Stimulated activated CD8-positive, alpha-beta memory T cell treated with anti-CD3 and anti-CD28 coated beads, Interleukin-15, amount 100 ng/mL, for 4 hours (primary cell): ENCODE measurements at places on chromosomes 2 and 18.

- DNase-seq, result no peak
These were observed 135.8 kb upstream of the DSEL start for GRCh38 chr18:67652288-67652687.

- DNase-seq, result no peak
These were observed 64.9 kb upstream of the ZSWIM2 start for GRCh38 chr2:186913870-186914269.

- DNase-seq, result no peak
These were observed 114.0 kb downstream of the LYPD6B start for GRCh38 chr2:149152469-149152953.

DNA sequence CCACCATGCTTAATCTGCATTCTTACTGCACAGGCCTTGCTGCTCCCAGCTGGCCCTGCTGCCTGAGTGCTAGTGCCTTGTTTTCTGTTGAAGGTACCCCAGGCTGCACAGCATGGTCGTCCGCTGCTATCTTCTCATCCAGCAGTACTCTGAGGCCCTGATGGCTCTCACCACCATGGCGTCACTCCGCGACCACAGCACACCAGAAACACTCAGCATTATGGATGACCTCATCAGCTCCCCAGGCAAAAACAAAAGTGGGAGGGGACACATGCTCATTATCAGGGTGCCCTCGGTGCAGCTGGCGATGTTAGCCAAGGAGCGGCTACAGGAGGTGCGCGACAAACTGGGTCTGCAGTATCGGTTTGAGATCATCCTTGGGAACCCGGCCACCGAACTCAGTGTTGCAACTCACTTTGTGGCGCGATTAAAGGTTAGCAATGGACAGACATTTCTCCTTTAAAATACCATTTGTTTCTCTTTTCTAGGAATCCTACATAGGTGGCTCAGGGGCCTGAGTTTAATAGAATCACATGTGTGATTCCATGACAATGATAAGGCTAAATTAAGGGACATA is 110.5 kb downstream of the ESCO1 start:
- no peak for DNase-seq

- no peak for DNase-seq
These were observed at the start of gene CDH19 for GRCh38 chr18:66603941-66604627. CDH19 (minus strand) TSS chr18:66604090; CDS start chr18:66572204, 31,886 bp downstream.

- no peak for DNase-seq
These were observed 3.6 kb upstream of the GPC1 start for GRCh38 chr2:240431661-240432424.

DNA sequence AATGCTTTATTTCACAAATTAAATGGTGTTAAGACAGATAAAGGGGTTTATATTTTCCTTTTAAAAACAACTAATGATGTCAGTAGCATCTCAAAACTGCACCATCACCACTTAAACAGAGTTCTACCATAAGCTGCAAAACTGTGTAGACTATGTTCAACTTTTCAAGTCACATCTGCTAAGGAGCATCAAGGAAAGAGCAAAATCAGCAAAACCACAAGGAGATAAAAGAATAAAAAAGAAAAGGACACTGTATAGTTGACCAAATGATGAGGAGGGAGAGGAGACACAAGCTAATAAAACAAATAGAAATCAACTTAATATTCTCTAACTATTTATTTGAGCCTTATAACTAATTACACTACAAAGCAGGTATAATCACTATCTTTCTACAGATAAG is 33.9 kb downstream of the PRPF40A start:
- no peak for DNase-seq

- no peak for DNase-seq
These were observed 29.3 kb downstream of the COL6A3 start for GRCh38 chr2:237384672-237385020.

DNA sequence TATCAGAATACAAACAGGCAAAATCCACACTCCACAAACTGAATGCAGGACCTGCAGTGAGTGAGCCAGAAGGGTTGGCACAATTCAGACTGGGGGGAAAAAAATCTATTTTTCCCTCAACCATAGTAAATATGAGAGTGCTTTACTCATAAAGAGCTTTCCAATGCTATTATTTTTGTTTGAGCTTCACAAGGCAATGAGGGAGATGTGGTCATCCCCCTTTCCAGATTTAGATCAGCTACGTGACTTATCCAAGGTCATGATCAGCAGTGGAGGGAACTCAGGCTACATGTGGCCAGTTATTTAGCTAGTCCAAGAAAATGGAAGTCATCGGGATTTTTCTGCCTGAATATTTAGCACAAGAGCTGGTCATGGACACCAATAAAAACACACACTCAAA is 120.4 kb upstream of the KLF7 start:
- DNase-seq, result no peak

DNA sequence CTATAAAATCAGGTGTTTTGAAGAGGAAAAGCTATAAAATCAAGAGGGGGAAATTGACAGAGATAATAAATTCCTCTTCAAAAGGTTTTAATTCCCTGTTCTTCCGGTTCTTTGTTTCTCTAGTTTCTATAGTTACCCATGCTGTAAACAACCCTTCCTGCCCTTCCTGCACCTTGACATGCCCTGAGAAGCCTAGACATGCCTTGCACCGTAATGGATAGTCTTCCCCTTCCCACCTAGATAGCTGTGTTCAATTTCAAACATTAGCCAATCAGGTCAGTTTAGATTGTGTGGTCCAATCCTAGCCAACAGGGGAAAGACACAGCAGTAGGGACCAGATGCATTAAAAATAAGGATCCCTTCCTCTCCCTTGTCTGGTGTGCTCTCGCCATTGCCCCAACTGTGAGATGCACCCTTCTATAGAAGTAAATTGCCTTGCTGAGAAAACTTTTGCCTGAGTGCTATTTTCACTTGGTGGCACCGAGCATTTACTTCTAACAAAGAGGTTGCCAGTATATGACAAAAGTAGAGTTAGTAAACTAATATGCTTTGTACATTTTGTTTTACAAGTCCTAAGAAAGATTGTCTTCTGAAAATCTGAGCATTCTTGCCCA is 27.1 kb downstream of the SULT1C4 start:
- DNase-seq, result no peak

DNA sequence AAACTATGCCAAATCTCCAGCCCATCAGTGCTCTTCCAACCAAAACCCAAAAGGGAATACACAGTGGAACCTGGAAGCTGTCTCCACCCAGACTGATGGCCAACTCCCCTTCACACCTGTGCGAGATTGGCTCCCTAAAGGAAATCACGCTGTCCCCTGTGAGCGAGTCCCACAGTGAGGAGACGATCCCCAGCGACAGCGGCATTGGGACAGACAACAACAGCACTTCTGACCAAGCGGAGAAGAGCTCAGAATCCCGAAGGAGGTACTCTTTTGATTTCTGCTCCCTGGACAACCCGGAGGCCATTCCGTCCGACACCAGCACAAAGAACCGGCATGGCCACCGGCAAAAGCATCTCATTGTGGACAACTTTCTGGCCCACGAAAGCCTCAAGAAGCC is 271.1 kb downstream of the SETBP1 start:
- DNase-seq, result no peak

DNA sequence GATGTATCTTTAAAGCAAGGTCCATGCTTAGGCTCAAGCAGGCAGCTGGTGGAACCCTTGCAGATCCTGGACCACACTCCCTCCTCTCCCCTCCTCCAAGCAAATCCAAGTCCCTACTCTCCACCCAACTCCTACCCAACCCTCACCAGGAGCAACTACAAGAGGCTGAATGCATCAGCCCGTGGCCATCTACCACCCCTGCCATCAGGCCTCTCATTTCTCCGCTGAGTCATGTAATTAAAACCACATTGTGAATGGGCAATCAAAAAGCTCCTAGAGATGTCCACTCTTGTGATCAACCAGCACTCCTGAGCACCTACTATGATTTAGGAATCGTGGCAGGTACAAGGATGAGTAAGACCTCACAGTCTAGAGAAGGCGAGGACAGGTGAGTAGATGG is 142.2 kb upstream of the CAPN13 start:
- no peak for DNase-seq

GRCh38 chr2:89849731-89850130 is 1158.3 kb downstream of the RPIA start:
- no peak for DNase-seq

DNA sequence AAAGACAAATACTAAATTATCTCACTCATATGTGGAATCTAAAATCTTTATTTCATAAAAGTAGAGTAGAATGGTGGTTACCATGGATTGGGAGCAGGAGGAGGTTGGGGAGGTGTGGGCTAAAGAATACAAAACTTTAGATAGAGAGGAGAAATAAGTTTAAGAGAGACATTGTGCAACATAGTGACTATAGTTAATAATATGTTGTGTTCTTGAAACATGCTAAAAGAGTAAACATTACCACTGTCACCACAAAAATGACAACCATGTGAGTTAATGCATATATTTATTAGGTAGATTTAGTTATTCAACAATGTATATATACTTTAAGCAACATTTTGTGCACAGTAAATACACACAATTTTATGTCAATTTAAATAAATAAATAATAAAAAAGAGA is 128.5 kb upstream of the COL3A1 start:
- no peak for DNase-seq

GRCh38 chr2:182166406-182166805 is 180.8 kb downstream of the PPP1R1C start:
- no peak for DNase-seq

DNA sequence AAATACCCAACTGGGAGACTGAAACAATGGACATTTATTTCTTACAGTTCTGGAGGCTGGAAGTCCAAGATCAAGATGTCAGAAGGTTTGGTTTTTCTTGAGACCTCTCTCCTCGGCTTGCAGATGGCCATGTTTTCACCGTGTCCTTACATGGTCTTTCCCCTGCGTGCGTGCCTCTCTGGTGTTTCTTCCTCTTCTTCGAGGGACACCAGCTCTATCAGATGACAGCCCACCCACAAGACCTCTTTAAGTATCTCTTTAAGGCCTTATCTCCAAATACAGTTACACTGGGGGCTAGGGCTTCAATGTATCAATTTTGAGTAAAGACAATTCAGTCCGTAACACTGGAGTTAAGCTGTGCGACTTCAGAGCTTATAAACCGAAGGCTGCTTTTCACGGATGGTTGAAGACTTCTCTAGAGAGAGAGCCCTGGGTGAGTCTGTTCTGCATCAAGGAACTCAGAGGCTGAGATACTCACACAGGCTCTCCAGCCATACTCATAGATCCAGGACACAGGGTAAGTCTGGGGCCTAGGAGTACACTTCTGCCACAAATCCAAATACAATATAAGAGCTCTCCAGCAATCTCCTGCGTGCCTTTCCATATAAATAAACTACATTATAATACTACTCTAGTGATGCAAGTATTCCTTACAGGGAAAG is 339.9 kb upstream of the PKDCC start:
- no peak for DNase-seq

GRCh38 chr18:61579581-61579980 is 246.4 kb downstream of the CDH20 start:
- no peak for DNase-seq

GRCh38 chr2:235330775-235331451 is 162.9 kb upstream of the AGAP1 start:
- no peak for DNase-seq

DNA sequence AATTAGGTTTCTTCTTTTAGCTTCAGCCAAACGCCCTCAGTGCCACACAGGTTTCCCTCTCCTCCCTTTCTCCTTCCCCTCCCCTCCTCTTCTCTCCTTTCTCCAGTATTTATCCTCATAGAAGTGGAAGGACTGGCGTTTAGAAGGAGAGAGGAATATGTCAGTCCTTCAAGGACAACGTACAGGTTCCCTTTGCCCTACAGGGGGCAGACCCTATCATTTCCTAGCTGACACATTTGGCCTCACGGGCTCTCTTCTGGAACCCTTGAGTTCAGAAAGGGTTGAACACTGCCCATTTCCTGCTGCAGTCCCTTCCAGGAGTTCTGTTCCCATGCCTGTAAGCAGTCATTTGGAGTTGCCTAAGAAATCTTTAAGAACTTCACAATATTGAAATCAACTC is 46.1 kb downstream of the CDCA7 start:
- DNase-seq, result no peak

- no peak for DNase-seq
These were observed 106.9 kb downstream of the NEB start for GRCh38 chr2:151627353-151627752.

- DNase-seq, result no peak
These were observed 28.8 kb upstream of the TMEM177 start for GRCh38 chr2:119650206-119650605.

GRCh38 chr2:7766088-7766722 is 849.0 kb downstream of the RNF144A start:
- no peak for DNase-seq

- DNase-seq, result no peak
These were observed 18.8 kb upstream of the NEDD4L start for GRCh38 chr18:58025205-58025604.

- no peak for DNase-seq
These were observed 48.4 kb downstream of the NEMP2 start for GRCh38 chr2:190486037-190486623.

GRCh38 chr2:230865766-230866755 is 1.3 kb downstream of the ITM2C start:
- DNase-seq, result no peak

DNA sequence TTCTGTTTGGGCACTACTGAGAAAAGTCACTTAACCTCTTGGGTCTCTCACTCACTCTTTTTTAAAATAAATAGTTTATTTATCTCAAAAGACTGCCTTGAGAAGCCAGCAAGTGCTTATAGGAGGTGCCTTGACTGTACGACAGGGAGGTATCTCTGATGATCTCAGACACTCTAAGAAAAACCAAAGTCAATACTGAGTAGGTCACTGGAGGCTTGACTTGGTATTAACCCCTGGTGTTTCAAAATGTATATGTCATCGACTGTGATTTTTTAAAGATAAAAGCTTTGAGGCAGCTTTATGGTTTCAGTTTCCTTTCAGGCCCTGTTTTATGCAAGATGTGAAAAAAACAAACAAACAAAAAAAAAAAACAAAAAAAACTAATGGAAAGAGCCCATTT is 33.7 kb downstream of the MREG start:
- no peak for DNase-seq

DNA sequence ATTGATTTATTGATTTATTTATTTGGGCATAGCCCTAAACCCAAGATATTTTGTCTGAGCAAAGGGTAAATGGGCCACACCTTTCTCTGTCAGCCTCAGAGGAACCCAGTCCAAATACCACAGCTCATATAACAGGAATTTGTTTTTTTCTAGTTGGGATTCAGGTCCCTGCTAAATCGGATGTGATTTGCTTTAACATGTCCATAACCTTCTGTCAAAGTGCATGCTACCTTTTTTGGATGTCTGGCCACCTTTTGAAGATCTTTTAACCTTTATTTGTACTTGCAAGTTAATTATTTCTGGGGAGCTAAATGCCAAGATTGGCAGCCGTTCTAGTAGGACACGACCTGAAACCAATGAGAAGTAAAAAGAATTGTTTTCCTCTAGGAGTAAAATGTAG is 303.2 kb upstream of the UBE2E3 start:
- no peak for DNase-seq

DNA sequence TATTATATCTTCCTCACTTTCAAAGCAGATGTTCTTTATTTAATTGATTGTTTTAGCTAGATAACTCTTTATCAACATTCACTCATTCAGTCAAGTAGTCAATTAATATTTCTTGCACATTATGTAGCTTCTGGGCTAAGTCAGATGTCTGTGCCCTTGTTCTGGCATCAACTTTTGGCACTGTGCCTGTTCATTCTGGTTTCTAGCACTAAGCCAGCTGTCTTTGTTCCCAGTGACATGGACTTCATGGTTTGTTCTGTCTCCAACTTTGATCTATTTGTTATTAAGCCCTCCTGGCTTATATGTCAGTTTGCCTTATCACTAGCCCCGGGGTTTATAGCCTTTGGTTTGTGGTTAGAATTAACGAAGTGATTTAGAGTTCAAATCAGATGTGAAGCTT is 247.9 kb upstream of the SYT4 start:
- no peak for DNase-seq

GRCh38 chr2:190547886-190548285 is 13.4 kb upstream of the NEMP2 start:
- DNase-seq, result no peak

- DNase-seq, result no peak
These were observed 15.0 kb downstream of the HS1BP3 start for GRCh38 chr2:20635675-20636584.
